ENCODE measurements at places on chromosomes 13 and 19.

DNA sequence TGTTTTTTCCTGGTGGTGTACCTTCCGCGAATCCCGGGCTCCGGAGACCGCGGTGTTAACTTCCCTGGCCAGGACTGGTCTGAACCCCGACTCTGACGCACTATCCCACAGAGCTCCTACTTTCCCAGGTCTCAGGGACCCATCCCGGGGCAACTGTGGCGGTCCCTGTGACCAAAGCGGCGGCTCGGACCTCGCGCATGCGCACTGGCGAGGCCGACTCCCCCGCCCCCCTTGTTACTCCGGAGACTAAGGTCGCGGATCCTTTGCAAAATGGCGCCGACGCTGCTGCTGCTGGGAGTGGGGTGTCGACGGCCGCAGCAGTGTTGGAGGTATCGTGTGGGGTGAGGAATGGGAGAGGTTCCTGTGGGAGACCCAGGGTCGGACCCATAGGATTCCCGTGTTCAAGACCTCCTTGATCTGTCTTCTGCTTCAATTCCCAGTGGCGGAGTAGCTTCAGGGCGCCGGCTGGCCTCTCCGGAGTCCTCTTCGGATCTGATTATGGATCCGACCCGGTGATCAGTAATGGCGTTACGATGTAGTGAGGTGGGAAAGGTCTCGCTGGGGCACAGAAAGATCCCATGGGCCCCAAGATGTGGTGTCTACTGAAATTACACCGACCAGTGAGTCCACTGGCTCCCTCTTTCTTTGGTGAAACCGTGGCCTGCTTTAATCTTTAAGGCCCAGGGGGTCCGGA is 66.6 kb upstream of the ZNF527 start:
- no peak for DNase-seq

DNA sequence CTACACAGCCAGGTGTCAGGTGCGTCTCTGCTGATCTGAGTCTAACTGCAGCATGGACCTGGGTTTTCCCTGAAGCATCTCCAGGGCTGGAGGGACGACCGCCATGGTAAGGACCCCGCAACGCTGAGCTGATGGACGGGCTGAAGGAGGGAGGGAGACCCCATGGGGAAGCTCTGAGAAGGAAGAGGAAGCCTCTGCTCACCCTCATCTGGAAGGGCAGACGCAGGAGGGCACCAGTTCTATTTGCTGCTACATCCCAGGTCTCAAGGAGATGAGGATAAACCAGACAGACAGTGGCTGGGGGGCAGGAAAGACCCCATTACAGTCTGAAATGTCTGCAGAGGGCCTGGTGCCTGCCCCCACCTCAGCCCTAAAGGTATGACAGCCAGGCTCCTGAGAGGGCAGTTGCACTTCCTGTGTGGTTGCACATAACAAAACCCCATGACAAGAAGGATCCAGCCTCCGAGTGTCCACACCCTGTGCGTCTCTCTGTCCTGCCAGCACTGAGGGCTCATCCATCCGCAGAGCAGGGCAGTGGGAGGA is at the start of gene LILRA2:
Gene LILRA2 (plus strand): TSS at position 461 of the 543 bp plus-strand sequence. CDS start 89 bp downstream, outside the sequence.
- DNase-seq: no peak

GRCh38 chr13:44311011-44311780 is 62.4 kb upstream of the SERP2 start:
- DNase-seq: no peak

- DNase-seq: no peak
Measured at GRCh38 chr13:89752394-89752793, 1595.1 kb upstream of the MIR17HG start.

DNA sequence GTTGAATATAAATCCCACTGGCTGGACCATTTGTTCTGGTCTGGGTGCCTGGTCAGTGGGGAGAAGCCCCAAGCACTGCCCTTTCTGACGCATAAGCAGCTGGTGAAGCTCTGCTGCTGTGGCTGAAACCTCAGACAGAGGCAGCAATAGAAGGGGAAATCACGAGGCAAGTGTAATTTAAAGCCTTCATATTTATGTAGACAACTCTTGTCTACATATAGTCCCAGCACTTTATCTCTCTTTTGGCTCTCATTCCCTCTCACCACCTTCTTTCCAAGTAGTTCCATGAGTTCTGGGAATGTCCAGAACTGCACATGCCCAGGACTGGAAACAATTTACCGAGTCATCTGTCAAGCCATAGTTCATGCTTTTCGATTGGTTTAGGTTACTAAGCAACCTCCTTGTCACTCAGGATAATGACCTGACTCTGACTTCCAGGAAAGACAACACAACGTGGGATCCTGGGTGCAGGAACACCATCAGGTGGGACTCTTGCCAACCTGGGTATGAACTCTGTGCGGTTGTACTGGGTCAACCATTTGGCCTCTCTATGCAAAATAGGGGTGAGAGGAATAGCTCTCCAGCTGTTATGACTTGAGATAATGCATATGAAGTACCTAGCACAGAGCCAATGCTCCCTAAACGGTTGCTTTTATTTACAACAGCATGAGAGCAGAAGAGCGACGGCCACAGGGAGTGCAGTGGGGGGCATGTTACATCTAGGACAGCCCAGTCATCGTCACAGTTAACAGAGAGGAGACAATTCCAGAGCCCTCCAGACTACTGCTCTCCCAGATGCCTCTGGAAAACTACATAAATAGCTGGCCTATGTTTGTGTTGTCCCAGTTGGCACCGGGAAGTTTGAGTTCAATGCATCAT is 321.9 kb downstream of the FOXO1 start:
- no peak for DNase-seq

DNA sequence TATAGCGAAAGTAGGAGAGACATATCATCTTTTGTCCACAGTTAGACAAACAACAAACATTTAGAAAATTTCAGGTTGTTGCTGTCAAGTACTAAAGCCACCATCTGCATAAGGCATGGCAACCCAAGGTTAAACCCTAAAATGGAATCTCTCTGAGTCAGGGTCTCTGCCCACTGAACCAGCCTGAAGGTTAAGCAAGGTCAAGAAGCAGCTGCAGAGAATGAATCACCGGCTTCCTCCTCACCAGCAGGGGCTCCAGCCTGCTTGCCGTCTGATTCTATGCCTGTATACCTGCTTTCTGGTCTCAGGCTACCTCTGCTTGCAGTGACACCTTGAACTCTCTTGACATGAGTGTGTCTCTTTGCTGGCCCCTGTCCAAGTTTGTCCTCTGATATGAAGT is 726.2 kb upstream of the SGCG start:
- no peak for DNase-seq

- DNase-seq: no peak
Measured at GRCh38 chr13:79935121-79935520, 405.8 kb downstream of the SPRY2 start.

DNA sequence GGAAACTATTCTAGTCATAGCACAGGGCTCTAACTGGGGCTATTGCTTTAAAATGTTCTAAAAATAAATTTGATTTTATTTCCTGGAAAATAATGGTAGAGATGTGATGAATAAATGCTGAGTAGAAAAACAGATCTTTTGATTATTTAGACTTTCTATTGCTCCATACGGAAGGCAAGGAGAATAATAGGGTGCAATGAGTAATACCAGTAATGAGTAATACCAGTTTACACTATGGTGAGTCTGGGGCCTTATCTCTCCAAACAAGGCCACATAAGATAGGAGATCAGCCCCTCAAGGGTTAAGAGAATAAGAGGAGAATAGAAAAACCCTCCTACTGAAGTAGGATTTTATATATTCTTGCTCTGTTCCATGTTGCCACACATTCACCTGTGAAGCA is 390.4 kb downstream of the KLF5 start:
- no peak for DNase-seq

- no peak for DNase-seq
Measured at GRCh38 chr13:52887165-52887564, 38.7 kb upstream of the PCDH8 start.

DNA sequence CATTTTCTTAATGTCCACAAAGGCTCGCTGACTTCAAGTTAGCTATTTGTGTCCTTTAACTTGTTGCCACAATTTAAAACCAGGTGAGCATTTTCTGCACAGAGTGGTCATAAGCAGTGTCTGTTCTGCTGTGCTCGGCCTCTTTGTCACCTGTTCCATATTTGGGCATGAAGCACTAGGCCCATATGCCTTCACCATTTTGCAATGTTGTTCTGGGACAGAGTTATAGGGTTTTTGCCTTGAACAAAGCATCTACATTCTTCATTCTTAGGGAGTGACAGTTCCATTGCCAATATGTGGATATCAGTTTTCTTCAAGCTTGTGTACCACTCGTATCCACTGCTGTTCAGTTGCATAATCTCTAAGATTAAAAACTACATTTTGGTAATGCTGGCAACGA is 56.1 kb downstream of the LRCH1 start:
- no peak for DNase-seq

GRCh38 chr13:44158881-44159632 is 214.6 kb upstream of the SERP2 start:
- DNase-seq: no peak

DNA sequence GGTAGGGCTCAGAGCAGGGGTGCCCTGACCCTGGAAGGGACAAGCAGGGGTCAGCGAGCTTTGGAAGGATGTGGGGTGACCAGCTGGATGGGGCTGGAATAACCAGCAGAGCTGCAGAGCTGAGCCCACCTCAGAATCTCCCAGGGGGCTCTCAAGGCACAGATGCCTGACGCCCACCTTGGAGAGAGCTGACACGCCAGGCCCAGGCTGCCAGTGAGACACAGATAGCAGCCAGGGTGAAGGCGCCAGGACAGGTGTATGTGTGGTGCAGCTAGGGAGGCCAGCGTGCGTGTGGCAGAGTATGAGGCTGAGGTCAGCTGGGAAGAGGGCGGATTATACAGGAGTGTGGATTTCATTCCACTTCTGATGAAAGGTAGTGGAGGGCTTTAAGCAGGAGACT is 8.9 kb downstream of the AP1M1 start:
- DNase-seq: no peak

DNA sequence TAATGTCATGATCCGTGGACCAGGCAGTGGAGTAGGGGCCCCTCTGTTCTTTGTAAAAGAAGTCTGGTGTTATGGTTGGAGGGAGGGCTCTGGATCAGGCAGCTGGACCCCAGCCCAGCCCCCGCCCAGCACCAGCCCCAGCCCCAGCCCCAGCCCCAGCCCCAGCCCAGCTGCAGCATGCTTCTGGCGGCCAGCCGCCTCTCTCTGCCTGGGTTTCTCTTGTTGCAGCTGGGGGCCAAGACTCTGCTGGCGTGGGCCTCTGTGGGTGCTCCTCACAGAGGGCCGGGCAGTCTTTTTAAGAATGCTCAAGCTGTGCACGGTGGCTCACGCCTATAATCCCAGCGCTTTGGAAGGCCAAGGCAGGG is 17.9 kb downstream of the DOT1L start:
- DNase-seq: no peak

GRCh38 chr19:4980838-4981680 is 12.1 kb downstream of the KDM4B start:
- DNase-seq: no peak

DNA sequence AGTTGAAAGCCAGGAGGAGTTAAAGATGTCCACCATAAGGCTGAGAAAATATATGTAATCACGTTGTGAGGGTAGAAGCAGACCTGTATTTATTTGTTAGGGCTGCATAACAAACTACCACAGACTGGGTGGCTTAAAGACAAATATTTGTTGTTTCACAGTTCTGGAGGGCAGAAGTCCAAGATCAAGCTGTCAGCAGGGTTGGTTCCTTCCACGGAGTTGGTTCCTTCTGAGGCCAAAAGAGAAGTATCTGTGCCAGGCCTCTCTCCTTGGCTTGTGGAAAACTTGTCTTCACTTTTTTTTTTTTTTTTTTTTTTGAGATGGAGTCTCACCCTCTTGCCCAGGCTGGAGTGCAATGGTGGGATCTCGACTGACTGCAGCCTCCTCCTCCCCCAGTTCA is 73.7 kb upstream of the SLAIN1 start:
- no peak for DNase-seq

GRCh38 chr19:53612762-53613526 is 18.9 kb upstream of the DPRX start:
- no peak for DNase-seq

DNA sequence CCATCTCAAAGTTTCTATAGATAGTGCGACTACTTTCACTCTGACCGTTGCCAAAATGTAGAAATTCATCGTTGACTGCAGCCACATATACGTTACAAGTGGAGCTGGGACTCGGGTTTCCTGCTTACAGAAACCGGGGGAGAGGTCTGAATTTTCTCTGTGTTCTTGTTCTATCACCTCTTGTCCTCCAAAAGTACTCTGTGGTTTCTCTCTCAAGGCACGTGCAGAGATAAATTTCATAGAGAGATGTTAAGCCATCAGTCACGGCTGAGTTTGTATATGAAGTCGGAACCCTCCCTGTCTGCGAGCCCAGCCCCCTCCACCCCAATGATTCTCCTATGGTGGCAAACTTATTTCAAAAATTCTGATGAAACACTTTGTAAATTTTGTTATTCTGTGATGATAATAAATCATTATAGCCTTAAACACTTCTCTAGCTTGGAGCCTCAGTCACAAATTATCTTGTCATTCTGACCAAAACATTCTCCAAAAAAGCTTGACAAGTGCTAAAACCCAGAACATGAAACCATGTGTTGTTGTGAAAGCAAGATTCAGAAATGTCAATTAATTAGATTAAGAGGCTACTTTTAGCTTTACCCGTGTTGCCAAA is 87.5 kb downstream of the TSHZ3 start:
- no peak for DNase-seq

DNA sequence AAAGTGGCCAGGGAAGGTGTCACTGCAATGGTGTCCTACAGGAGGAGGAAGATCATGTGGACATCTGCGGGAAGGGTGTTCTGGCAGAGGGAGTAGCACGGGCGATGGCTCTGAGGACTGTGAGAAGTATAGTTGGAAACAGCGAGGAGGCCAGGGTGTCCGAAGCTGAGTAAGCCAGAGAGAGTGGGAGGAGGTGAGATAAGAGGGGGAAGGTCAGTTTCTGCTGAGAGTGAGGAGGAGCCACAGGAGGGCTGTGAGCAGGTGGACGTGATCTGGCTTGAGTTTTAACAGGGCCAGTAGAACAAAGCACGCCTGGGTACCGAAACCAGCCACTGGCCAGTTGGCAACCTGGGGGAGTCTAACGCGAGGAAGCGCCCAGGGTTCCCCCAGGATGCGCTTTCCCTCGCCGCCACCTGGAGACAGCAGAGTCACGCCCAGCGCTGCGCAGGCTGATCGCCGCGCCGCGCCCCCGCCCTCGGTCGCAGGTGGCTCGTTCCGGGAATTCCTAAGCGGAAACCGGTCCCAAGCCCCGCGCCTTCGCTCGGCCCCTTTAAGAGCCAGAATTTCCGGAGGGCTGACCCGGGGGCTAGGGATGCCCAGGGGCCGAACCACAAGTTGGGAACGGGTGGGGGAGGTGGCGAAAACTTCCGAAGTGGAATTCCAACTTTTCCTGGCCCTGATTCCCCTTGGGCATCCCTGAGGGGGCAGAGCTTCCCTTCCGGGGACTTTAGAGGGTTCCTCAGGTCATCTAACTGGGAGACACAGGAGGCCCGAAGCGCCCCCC is 1.1 kb upstream of the LSR start:
- peak; percentile 78 for DNase-seq

DNA sequence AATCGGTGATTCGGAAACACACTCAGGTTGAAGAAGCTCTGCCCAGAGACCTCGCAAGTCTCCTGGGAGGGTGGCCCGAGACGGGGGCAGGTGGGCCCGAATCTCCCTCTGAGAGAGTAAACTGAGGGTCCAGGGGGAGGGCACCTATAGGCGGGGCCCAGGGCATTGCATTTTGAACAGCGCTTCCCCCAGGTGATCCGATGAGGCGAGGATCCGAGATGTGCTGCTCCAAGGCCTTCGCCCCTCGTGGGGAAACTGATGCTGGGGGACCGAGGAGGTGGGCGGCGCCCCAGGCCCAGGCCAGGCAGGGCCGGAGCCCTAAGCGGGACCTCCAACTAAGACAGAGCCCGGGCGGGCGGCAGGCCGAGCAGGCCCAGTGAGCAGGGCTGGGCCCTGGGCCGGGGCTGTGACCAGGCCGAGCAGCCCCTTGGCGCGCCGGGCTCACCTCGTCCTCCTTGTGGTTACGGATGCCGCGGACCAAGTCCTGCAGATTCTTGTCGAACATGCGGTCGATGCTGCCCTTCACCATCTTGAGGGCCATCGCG is 500 bp downstream of the AP3D1 start:
- no peak for DNase-seq
